Cerebellar nuclear complex (tissue), 1 donor: ENCODE measurements at places on chromosomes 2 and 18.
A peak's percentile ranks its signal among the peaks of the same experiment; 100 is the strongest.

GRCh38 chr2:201366146-201366545 is 9.0 kb upstream of the FLACC1 start:
- no peak for DNase-seq

- DNase-seq = no peak
Observed at GRCh38 chr2:177733-178132, 86.1 kb downstream of the SH3YL1 start.

DNA sequence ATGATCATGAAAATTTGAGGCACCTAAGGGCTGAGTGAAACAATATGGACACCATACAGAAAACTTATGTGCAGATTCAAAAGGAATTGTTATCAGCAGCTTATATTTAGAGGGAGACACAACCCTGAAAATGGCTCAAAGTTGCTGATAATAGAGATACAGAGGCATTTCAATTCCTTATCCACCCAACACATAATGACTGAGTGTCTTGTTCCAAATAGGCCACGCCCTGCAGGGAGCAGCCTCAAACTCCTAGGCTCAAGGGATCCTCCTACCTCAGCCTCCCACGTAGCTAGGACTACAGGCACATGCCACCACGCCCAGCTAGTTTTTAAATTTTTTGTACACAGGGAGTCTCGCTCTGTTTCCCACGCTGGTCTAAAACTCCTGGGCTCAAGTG is 79.0 kb downstream of the LBH start:
- no peak for DNase-seq

GRCh38 chr2:180010701-180011100 is 3.6 kb upstream of the CWC22 start:
- no peak for DNase-seq

DNA sequence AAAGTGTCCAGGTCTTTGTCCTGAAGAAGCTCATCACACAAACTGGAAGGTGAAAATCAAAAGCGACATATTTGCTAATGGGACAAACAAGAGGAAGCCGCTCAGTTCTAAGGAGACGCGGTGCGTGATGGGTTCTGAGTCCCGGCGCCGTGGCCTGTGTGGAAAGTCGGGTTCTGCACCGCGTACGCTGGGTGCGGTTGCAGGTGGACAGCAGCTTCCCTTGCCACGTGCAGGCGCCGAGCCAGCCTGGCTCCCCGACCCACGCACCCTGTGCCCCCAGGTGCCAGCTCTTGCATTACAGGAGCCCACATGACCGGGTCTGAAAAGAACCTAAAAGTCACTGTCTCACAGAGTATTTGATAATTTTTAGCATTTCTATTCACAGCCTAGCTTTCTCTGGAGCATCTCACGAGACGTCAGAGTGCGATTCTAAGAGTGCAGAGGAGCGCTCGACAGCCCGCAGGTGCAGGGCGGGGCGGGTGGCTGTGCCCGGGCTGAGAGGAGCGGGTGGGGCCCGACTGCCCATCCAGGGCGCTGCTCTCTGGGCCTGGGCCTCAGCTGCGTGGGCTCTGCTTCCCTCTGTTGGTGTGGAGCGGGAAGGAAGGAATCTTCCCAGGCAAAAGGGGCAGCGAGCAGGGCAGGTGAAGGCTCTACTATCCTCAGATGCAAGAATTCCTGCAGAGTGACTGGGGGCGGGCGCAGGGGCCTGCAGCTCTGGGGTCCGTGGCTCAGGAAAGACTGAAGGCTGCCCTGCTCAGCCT is 39.4 kb downstream of the MYT1L start:
- DNase-seq = peak; percentile 5

- no peak for DNase-seq
Observed at GRCh38 chr2:98778151-98778550, 47.2 kb upstream of the MGAT4A start.

- no peak for DNase-seq
Observed at GRCh38 chr2:234680688-234681619, 184.1 kb upstream of the ARL4C start.
